ENCODE measurements at places on chromosomes 5 and 9. TPM values are rescaled to one million over a fixed set of nuclear protein-coding genes. Genes with fewer than 3 reads are reported as not detected.

- peak; percentile 84 for DNase-seq
These were observed 978 bp downstream of the P4HA2 start for GRCh38 chr5:132226516-132227234.

DNA sequence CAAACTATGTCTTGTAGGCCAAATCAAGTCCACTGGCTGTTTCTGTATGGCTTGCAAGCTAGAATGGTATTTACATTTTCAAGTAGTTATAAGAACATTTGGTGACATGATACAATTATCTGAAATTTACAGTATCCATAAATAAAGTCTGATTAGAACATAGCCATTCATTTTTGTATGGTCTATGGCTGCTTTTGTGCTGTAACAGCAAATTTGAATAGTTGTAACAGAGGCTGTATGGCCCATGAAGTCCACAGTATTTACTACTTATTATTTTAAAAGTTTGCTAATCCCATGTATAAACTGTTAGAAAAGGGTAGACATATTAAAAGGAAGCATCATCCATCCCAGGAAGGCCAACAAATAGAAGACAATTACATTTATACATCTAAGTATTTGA, 17.7 kb downstream of the DHX29 start:
- DNase-seq = no peak

GRCh38 chr9:108441726-108442125, 414.1 kb downstream of the ACTL7B start:
- DNase-seq = no peak

DNA sequence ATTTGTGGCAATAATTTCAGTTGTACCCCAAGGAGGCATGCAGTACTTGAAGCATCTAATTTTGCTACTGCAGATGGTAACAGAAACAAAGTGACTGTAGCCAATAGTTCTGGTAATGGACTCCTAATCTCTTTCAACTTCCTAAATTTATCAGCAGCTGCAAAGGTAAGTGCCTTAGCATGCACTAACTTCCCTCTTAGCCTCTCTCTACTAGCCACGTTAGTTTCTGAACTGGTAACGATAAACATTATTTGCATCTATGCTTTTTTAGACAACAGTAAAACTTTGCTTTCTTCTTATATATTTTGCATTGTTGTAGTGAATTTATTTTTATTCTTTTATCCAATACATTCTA, 6.2 kb upstream of the CKS2 start:
- no peak for DNase-seq

- no peak for DNase-seq
These were observed 7.4 kb upstream of the GRK6 start for GRCh38 chr5:177419046-177419445.

DNA sequence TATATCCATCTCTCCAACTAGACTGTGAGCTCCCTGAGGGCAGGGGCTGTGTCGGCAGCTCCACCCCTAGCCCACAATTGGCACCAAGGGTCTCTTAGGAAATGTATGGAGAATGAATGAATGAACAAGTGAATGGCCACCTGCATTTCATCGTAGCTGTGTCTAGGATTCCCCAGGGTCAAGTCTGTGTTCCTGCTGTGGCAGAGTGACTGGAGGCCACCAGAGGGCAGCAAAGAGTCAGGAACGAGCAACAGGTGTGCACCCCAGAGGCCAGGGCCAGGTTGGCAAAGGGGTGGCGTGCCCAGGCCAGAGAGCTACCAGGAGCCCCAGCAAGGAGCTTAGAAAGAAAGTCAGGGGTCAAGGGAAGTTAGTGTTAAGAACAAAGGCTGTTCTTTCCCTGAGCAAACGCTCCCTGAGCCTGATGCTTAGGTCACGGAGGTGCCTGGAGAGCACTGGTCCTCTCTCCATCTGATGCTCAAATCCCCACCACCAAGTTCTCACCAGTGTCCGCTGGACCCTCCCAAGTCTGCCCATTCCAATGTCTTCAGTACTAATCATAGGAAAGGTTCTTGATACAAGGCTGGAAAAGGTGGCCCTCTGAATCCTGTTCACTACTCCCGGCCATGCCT, 160.7 kb downstream of the PAX5 start:
- peak; percentile 82 for DNase-seq

- DNase-seq = no peak
These were observed 635.7 kb downstream of the RAB3C start for GRCh38 chr5:59218424-59219045.

- no peak for DNase-seq
These were observed 1955.5 kb downstream of the MAT2B start for GRCh38 chr5:165460911-165461310.

DNA sequence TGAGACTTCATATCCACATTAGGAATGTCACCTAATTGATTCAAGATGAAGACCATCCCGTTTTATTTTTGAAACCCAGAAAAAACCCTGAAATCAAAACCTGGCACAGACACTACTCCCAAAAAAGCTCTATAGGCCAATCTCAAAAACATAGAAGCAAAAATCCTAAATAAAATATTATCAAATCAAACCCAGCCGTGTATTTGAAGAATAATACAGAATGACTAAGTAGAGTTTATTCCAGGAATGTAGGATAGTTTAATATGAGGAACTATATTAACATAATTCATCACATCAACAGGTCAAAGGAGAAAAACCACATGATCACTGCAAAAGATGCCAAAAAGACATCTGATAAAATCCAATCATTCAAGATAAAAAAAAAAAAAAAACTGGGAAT, 167.1 kb downstream of the ACTL7B start:
- DNase-seq = no peak

GRCh38 chr9:76680716-76681425, 83.4 kb upstream of the PCA3 start:
- DNase-seq = no peak

PCDHB8 gene
- total RNA-seq = 3.5 TPM

B4GALT7 gene
- 17.6 TPM for total RNA-seq

MTAP gene
- 33.0 TPM for total RNA-seq

FAM120AOS gene
- 31.5 TPM for total RNA-seq

MZB1 gene
- 1.0 TPM for total RNA-seq

CD180 gene
- total RNA-seq = 1.4 TPM

ISL1 gene
- not detected for total RNA-seq

NUTM2F gene
- total RNA-seq = not detected

TMEM252 gene
- not detected for total RNA-seq

KCNV2 gene
- not detected for total RNA-seq

DIRAS2 gene
- not detected for total RNA-seq
